Left lobe of liver (tissue), 2 donors: ENCODE measurements at places on chromosomes 13 and 19.
A peak's percentile ranks its signal among the peaks of the same experiment; 100 is the strongest.

DNA sequence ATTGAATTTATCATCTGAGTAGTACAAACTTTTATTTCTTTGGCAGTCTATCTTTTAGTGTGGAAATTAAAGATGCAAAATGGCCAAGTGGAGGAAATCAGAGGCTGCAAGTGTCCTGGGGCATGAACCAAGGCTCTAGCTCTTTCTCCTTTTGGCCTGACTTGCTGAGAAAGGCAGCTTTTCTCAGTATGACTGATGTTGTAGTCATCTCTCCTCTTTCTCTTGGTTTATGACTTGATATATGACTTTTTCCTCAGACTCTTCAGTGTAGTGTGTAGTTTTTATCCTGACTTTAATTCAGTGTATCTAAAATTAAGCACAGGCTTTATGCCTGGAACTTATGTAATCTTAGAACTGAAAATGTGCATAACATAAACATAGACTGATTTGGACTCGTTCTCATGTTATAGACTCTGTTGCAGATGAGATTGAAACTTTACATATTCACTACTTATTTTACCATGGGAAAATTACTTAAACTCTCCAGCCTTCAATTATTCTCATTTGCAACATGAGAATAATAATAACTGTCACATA is 65.7 kb downstream of the SLITRK5 start:
- DNase-seq, result no peak

- peak; percentile 62 for DNase-seq
These were observed 26.3 kb downstream of the DCAF15 start for GRCh38 chr19:13978351-13979243.

DNA sequence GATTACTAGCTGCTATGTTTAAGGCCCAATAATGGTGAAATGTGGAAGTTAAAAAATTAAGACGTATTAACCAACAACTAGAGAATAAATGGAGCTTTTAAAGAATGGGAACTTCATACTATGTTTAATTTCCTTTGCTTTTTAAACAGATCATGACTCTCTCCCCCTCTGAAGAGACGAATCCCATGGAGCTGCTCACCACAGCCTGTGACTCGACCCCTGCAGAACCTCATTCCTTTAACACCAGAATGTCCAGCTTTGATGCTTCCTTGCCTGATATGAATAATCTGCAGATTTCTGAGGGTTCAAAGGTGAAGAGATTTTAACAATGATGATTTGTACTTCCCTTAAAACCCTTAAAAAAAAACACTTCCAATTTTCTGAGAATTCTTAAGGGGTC is 53.0 kb downstream of the ZAR1L start:
- no peak for DNase-seq

DNA sequence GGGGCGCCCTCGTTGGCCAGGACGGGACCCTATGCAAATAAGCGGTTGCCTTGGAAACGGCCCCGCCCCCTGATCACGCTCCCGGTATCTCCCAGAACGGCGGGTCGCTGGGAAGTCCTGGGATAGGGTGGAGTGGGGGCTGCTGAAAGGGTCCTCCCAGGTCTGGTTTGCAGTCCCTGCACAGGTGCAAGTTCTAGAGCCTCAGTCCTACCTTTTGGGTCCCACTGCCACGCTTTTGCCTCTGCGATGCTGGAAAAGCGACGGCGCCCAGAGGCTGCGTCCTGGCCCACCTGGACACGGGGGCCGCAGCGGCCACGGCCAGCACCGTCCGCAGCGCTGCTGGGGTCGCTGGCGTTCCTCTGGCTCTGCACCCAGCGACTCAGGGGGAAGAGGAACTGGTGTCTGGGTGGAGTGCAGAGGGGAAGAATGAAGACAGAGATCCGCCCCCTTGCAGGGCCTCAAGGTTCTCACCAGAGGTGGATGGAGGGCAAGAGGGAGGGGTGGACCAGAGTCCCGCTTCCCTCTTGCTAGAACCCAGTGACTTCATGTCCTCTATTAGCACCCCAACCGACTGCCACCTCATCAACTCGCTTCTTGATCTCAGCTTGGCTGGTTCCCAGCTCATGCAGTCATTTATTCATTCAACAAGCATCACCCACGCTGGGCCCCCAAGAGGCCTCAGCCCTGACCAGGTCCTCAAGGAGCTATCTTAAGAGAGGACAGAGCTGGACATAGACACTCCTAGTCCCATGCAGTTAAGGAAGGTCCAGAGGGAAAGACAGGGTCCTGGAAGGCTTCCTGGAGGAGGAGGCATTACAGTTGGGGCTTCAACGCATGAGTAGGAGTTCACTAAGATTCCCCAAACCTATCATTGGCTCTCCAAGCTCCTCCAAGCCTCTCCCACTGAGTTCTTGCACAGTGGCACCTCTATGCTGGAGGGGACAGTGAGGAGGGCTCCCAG is at the start of gene LRRC25:
TSS of gene LRRC25 (minus strand) at position 381 of the 961 bp plus-strand sequence. CDS start 659 bp downstream, outside the sequence.
- DNase-seq, result no peak

GRCh38 chr13:92042522-92042921 is 644.1 kb downstream of the GPC5 start:
- no peak for DNase-seq

GRCh38 chr19:33771384-33772101 is 25.1 kb upstream of the KCTD15 start:
- DNase-seq, result peak; percentile 78

- no peak for DNase-seq
These were observed 13.4 kb upstream of the SYT5 start for GRCh38 chr19:55193481-55193880.

GRCh38 chr19:3319643-3320353 is 46.6 kb upstream of the NFIC start:
- no peak for DNase-seq

DNA sequence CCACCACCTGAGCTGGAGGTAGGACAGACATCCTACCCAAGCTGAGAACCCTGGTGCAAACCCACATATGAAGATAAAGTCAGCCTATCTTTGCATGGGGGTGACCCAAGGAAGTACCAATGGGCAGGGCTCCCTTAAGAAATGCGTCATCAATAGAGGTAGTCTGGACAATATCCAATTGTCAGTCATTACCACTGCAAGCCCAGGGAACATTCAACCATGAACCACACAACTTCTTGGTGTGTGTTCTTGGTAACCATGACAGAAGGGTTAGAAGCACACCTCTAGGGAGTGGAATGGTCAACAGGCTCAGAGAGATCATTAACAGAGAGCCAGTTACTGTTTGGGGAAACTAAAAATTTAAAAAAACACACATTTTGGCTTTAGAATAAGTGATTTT is 34.7 kb upstream of the DOCK9 start:
- DNase-seq, result no peak

DNA sequence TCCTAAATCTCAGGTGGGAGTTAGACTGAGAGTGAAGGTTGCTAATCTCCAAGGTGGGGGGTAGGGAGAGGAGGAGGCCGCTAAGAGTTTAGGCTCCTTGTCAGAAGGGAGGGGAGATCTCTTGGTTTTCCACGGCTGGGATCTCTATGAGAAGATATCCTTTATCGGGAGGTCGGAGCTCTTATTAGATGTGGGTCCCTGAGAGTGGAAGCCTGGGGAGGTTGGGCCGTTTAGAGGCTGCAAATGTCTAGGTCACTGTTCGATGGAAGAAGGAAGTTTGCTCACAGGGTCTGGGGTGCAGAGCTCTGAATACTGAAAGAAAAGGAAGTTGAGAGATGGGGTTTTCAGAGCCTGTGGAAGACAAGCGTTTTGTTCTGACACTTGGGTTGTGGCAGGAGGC is 3.8 kb downstream of the MYADM start:
- DNase-seq, result no peak

DNA sequence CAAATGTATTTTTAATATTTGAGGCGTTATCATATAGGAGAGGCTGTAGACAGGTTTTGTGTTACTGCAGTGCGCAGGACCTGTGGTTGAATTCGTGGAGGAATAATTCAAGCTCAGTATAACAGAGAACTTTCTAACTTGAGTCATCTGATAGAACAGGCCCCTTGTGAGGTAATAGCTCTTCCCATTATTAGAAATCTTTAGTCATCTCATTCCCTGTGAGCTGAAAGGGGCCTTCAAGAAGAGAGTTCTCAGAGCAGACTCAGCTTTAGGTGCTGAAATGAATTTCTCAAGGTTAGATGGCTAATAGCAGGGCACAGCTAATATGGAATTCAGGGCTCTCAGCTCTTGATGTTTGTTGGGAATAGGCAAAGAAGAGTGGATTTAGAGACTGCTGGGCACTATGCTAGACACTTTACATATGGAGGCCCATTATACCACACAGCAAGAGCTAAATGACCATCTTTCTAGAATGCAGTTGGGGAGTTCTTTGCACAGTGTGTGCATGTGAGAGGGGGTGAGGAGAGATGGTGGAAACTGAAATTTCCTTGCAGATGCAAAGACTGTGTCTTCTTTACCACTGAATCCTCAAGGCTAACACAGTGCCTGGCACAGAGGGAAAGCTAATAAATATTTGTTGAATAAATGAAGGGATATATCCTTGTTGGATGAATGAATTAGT is 89.5 kb downstream of the DGKH start:
- no peak for DNase-seq

DNA sequence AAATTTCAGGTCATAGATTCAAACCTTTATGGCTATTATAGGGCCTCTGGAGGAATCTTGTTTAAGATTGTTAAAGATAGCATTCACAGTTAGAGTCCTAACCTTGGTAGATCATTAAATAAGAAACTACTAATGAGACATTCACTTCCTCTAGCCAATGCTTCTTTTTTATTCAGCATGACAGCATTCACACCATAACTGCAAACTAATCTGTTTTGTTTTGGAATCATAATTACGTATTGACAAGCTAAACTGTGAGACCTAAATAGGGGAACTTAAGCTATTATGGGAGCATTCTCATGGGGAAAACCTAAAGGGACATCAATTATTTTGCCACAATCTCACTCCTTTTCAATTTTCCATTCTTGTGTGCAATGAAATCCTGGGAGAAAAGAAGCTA is 653.8 kb downstream of the PCDH9 start:
- no peak for DNase-seq

- DNase-seq, result no peak
These were observed 36.4 kb downstream of the RNF6 start for GRCh38 chr13:26185720-26186117.

DNA sequence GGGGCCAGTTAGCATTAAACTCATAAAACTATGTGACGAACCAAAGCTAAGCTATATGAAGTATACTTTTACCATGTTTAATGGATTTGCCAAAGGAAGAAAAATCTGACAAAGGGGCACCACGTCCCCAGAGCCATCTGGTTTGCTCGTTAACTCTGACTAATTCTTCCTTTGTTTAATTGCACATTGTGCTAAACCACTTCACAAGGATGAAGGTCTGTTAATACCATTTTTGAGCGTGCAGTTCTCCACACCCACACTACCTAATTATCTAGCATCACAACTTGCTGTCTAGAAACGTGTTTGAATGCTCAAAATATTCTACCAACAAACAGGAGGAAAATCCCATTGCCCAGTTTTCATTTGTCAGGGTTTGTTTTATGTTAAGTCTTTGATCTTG is 74.8 kb downstream of the COL4A1 start:
- DNase-seq, result no peak

DNA sequence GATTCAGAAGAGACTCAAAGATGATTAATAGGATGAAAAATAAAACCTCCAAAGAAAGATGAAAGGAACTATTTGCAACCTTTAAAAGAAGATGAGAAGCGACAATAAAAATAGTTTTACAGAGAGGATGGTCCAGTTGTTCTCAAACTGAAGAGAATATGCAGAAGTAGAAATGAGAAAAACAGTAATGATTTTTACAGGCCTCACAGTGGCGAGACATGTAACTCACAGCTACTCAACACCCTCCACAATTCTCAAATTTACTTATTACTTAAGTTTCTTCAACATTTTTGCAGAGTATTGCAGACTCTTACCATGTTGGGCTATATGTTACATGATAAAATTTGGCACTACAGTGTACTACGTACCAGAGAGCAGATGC is 20.8 kb downstream of the NUFIP1 start:
- no peak for DNase-seq

- peak; percentile 10 for DNase-seq
These were observed 25.3 kb downstream of the FXYD5 start for GRCh38 chr19:35179830-35180229.

GRCh38 chr13:85725433-85725832 is 73.8 kb downstream of the SLITRK6 start:
- DNase-seq, result no peak

DNA sequence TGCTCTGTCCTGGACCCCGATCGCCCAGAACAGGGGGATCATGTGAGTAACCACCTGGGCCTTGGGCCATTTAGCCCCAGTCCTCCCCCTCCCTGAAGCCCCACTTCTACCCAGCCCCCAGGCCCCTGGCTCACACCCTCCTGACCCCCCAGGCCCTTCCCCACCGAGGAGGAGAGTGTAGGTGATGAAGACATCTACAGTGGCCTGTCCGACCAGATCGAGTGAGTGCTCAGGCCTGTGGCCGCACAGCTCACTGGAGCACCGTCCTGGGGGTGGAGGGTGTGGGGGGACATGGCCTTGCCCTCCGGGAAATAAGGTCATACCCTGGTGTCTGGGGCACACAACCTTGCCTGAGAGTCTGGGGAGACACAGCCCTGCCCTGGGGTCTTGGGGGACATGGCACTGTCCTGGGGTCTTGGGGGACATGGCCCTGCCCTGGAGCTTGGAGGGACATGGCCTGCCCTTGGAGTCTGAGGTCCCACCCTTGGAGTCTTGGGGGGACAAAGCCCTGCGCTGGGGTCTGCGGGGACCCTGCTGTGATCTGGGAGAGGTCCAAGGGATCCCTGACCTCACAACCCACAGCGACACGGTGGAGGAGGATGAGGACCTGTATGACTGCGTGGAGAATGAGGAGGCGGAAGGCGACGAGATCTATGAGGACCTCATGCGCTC is 49.3 kb downstream of the VAV1 start:
- DNase-seq, result no peak
